ENCODE measurements at places on chromosomes 12 and 14. TPM values are rescaled to one million over a fixed set of nuclear protein-coding genes. Genes with fewer than 3 reads are reported as not detected.

GRCh38 chr14:53613404-53614253 is 343.0 kb downstream of the BMP4 start:
- peaks cover 9% of the 10 kb centered on the region for H3K4me1 ChIP-seq
- peak overlapping the region; percentile 23 for H3K4me3 ChIP-seq
- DNase-seq, result no peak
- H3K27ac ChIP-seq, result peak overlapping the region; percentile 60
- H3K27me3 ChIP-seq, result peaks cover 4% of the 10 kb centered on the region

GRCh38 chr12:19382563-19382962 is 56.7 kb upstream of the AEBP2 start:
- H3K36me3 ChIP-seq, result peaks cover 15% of the 10 kb centered on the region
- peaks cover 17% of the 10 kb centered on the region for H3K4me1 ChIP-seq
- H3K27ac ChIP-seq, result peak overlapping the region; percentile 68
- no peak for DNase-seq
- no peaks in the 10 kb centered on the region for H3K27me3 ChIP-seq

The ASPG gene
- total RNA-seq, result not detected

DNA sequence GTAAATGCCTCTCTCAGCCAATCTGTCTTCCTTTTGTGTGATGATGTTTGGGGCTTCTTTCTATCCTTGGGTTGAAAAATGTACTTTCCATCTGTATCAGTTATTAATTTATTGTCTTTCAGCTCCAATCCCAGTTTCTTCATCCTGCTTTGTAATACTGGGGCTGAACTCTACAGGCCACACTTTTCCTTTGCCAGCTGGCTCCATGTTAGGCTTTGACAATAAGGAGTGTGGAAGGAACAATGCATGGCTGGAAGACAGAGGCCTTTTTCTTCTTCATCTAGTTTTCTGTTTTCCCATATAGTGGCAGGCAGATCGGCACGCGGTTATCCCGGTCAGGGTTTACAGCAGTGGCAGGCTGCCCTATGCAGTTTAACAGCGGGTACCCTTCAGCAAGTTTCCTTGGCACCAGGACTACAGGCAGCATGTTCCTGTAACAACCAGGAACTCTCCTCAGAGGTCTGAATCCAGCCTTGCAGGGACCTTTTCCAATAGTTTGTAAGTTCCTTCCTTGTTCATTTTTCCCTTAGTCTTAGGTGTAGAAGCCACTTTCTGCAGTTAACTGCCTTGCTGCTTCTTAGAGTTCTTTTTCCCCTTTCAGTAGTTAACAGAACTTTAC is 38.5 kb upstream of the CRACR2A start:
- no peak overlapping the region for H3K4me3 ChIP-seq
- no peaks in the 10 kb centered on the region for H3K36me3 ChIP-seq
- peaks cover 5% of the 10 kb centered on the region for H3K27me3 ChIP-seq

DNA sequence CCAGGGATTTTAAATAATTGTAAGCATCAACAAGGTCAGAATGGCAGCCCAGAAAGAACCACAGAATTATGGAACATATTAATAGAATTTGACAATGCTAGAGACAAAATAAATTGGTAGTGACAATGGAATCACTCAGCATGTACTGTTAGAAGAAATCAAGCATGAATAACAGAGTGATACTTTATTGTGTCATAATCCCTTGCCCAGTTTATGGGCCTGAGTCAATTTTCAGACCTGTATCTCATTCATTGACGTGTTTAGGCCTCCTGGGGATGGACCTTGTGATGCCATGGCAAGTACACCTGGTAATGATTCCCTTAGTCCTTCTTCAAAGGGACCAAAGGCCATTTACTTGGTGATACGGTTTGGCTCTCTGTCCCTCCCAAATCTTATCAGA is 12.8 kb upstream of the CCDC91 start:
- H3K27ac ChIP-seq, result no peak overlapping the region
- H3K27me3 ChIP-seq, result no peaks in the 10 kb centered on the region
- no peaks in the 10 kb centered on the region for H3K4me1 ChIP-seq
- no peak overlapping the region for H3K4me3 ChIP-seq
- H3K36me3 ChIP-seq, result no peaks in the 10 kb centered on the region
- DNase-seq, result no peak

The KRT77 gene
- not detected for total RNA-seq

The CLEC14A gene
- not detected for total RNA-seq

- H3K27me3 ChIP-seq, result peaks cover 76% of the 10 kb centered on the region
- no peaks in the 10 kb centered on the region for H3K36me3 ChIP-seq
- peak overlapping the region; percentile 76 for H3K4me3 ChIP-seq
- H3K4me1 ChIP-seq, result peaks cover 26% of the 10 kb centered on the region
- no peak overlapping the region for H3K27ac ChIP-seq
These were observed 1.6 kb downstream of the AGAP2 start for GRCh38 chr12:57736741-57737466.

GRCh38 chr12:98370976-98371375 is 144.4 kb upstream of the TMPO start:
- H3K27me3 ChIP-seq, result peaks cover 45% of the 10 kb centered on the region
- no peak for DNase-seq
- H3K27ac ChIP-seq, result no peak overlapping the region

The DICER1 gene
- 55.9 TPM for total RNA-seq

- no peak overlapping the region for H3K4me3 ChIP-seq
- no peaks in the 10 kb centered on the region for H3K36me3 ChIP-seq
- peaks cover 12% of the 10 kb centered on the region for H3K4me1 ChIP-seq
- H3K27ac ChIP-seq, result no peak overlapping the region
These were observed 227.0 kb downstream of the ANO2 start for GRCh38 chr12:5718073-5718472.

- H3K4me3 ChIP-seq, result no peak overlapping the region
- DNase-seq, result no peak
- H3K27ac ChIP-seq, result no peak overlapping the region
- no peaks in the 10 kb centered on the region for H3K27me3 ChIP-seq
These were observed 3.8 kb downstream of the RAPGEF3 start for GRCh38 chr12:47754881-47755280.

- no peak overlapping the region for H3K4me3 ChIP-seq
- no peaks in the 10 kb centered on the region for H3K27me3 ChIP-seq
- no peak overlapping the region for H3K27ac ChIP-seq
- H3K4me1 ChIP-seq, result peaks cover 18% of the 10 kb centered on the region
- DNase-seq, result no peak
These were observed 14.7 kb upstream of the STK38L start for GRCh38 chr12:27229367-27229766.

DNA sequence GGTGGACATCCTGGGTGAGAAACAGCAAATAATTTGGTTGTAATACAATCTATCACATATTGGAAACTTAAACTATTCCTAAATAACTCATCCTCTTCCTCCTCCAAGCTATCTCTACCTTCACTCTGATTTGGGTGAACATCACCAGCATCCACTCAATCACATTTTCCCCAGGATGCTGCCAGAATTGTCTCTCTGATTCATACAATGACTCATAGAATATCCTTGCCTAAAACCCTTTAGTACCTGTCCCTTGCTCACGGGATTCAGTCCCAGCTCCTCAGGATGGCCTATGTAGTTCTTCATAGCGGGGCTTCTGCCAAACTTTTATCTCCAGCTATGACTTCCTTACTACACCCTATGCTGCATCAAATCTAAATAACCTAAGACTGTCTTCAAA is 146.8 kb downstream of the EMP1 start:
- H3K36me3 ChIP-seq, result no peaks in the 10 kb centered on the region
- DNase-seq, result no peak
- peaks cover 5% of the 10 kb centered on the region for H3K27me3 ChIP-seq
- H3K4me3 ChIP-seq, result no peak overlapping the region

GRCh38 chr12:46446645-46447044 is 74.1 kb upstream of the SLC38A2 start:
- H3K27me3 ChIP-seq, result no peaks in the 10 kb centered on the region
- H3K4me3 ChIP-seq, result no peak overlapping the region
- H3K36me3 ChIP-seq, result peaks cover 3% of the 10 kb centered on the region

- H3K27ac ChIP-seq, result no peak overlapping the region
- no peak for DNase-seq
- H3K4me1 ChIP-seq, result no peaks in the 10 kb centered on the region
- no peaks in the 10 kb centered on the region for H3K36me3 ChIP-seq
These were observed 86.9 kb downstream of the STON2 start for GRCh38 chr14:81313200-81313599.

DNA sequence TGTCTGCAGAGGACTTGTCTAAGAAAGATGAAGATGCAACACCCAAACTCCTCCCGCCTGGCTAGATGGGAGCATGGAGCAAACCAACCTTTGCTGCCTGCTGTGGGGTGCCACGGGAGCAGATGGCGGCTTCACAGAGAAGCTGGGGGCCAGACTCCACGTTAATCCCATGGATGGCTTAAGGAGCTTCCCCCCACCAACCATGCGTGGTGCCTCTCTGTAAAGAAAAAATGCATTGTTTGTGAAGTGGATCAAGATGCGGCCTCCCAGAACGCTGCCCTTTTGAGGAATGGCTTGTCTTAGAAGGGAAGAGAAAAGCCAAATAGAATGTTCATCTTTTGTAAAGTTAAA is 15.6 kb downstream of the MVK start:
- no peaks in the 10 kb centered on the region for H3K27me3 ChIP-seq
- H3K4me3 ChIP-seq, result no peak overlapping the region
- no peak overlapping the region for H3K27ac ChIP-seq
- peaks cover 5% of the 10 kb centered on the region for H3K36me3 ChIP-seq

- H3K27ac ChIP-seq, result no peak overlapping the region
- H3K4me1 ChIP-seq, result no peaks in the 10 kb centered on the region
- no peak overlapping the region for H3K4me3 ChIP-seq
- no peak for DNase-seq
- peaks cover 27% of the 10 kb centered on the region for H3K27me3 ChIP-seq
These were observed 18.9 kb upstream of the COCH start for GRCh38 chr14:30855345-30856037.

DNA sequence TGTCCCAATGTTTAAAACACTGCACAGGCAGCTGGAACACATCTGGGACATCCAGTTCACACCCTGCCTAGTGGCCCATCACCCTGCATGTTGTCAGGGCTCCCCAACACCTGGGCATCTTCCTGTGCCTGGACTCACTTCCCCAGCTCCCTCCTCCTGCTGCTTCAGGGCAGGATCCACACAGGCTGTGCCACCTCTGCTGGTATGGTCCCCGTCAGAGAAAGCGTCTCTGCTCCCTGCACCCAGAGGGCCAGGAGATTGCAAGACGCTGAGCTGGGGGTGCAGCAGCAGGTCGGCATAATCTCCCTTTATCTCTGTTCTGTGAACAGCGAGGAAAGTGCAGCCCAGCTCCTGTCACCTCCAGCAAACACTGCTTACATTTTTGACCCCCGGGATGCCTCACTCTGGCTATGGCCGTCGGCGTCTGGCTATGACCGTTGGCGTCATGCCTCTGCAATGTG is 124.3 kb downstream of the ADGRD1 start:
- H3K4me3 ChIP-seq, result no peak overlapping the region
- DNase-seq, result no peak
- no peaks in the 10 kb centered on the region for H3K36me3 ChIP-seq
- peaks cover 6% of the 10 kb centered on the region for H3K27me3 ChIP-seq
- no peak overlapping the region for H3K27ac ChIP-seq

DNA sequence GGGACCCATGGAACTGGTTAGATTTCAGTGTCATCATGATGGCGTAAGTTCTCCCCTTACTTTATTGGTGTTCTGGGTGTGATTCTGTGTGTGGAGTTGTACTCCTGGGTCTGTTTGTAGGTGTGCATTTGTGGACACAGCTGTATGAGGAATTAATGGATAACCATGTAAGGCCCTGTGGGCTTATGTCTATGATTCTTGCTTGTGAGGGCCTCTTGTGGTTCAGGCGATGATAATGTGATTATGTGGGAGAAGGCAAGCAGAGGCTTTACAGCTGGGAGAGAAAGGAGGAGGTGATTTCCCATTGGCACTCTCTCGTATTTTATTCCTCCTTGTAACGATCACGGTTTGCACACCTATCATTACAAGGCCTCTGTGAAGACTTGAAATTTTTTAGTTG is 96.1 kb downstream of the SCN8A start:
- no peaks in the 10 kb centered on the region for H3K36me3 ChIP-seq
- peaks cover 38% of the 10 kb centered on the region for H3K4me1 ChIP-seq
- no peak for DNase-seq
- H3K4me3 ChIP-seq, result no peak overlapping the region
- H3K27ac ChIP-seq, result peak overlapping the region; percentile 53

DNA sequence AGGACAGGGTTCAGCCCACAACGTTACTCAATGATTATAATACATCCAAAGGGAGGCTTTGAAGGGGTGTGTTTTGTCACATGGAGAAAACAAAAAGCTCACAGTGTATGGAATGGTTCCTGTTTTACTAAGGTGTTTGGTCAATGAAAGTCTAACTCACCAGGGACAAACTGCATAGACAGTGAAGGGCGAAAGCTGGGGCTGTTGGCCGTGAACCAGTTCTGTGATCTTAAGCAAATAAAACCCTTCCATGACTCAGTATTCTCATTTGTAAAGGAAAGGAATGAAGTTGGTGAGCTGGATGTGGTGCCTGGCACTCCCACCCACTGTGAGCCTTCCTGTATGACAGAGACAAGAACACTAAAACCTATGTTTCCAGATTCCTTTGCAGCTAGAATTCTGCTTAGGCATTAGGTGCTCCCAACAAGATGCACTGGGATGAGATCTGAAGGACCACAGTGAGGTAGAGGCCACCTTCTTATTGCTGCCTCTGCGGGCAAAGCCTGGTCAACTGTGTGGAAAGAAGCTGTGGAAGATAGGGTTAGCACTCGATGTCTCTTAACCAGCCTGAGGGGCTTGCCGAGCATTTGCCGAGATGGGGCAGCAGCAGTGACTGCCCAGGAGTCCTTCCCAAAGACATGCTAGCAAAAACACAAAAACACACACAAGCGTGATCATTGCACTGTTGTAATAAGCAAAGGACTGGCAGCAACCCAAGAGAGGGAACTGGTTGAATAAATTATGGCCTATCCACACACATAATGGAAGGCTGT is 48.5 kb downstream of the VCPKMT start:
- H3K36me3 ChIP-seq, result peaks cover 2% of the 10 kb centered on the region
- peaks cover 16% of the 10 kb centered on the region for H3K4me1 ChIP-seq
- no peak overlapping the region for H3K4me3 ChIP-seq
- no peak for DNase-seq
- H3K27me3 ChIP-seq, result no peaks in the 10 kb centered on the region

- H3K4me3 ChIP-seq, result peak overlapping the region; percentile 35
- DNase-seq, result peak; percentile 86
- H3K4me1 ChIP-seq, result peaks cover 36% of the 10 kb centered on the region
- peak overlapping the region; percentile 94 for H3K27ac ChIP-seq
- H3K36me3 ChIP-seq, result no peaks in the 10 kb centered on the region
These were observed 6.0 kb upstream of the CHD4 start for GRCh38 chr12:6613015-6613775.

All from osteocyte (in vitro differentiated cells).